ENCODE measurements at places on chromosomes 5 and 9.

GRCh38 chr9:71549023-71549422 lies 219.3 kb downstream of the CEMIP2 start:
- DNase-seq, result no peak

DNA sequence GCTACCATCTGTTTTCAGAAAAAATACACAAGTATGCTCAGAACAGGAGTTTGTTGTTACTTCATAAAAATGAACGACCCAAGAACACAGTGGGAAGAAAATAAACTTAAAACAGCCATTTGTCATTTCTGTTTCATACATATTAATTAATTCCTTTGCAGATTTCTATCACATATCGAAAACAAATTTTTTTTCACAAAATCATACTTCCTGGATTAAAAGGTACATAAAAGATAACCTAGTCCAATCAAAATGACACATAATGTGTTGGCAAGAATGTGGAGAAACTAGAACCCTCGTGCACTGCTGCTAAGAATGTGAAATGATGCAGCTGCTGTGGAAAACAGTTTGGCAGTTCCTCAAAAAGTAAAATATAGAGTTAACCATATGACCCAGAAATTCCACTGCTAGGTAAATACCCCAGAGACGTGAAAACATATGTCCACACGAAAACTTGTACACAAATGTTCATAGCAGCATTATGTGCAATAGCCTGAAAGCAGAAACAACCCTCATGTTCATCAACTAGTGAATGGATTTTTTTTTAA lies 46.0 kb downstream of the MYO10 start:
- no peak for DNase-seq

DNA sequence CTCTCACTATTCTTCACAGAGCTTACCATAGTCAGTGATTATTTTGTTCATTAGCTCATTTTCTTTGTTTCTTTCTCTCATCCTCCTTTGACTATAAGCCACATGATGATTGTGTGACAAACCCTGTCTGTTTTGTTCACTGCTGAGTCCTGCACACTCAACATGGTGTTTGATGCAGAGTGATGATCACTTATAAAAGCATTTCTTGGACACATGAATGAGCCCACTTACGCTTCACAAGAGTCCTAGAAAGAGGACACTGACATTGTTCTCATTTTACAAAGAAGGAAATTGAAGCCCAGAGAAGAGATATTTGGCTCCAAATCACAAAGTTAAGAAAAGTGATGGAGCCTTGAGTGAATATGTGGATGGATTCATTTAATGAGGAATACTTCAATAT lies 13.4 kb downstream of the ABLIM3 start:
- no peak for DNase-seq

DNA sequence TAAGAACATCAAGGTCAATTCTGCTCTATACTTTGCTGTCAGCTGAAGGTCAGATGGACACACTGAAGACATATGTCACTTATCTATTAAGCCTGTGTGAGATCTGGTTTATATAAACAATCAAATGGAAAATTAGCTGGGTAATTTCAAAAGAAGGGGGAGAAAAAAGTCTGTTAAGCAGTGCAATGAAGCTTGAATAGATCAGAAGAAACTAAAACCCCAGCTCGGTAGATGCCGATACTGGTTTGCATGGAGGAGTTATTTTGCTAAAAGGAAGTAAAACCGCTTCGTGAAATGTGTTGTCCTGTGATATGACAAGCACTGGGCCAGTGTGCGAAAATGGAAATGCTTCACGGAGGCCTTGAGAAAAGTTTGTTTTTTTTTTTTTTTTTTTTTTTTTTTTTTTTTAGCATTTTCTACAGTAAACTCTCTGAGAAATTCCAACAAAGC lies 148.8 kb downstream of the MEF2C start:
- no peak for DNase-seq

DNA sequence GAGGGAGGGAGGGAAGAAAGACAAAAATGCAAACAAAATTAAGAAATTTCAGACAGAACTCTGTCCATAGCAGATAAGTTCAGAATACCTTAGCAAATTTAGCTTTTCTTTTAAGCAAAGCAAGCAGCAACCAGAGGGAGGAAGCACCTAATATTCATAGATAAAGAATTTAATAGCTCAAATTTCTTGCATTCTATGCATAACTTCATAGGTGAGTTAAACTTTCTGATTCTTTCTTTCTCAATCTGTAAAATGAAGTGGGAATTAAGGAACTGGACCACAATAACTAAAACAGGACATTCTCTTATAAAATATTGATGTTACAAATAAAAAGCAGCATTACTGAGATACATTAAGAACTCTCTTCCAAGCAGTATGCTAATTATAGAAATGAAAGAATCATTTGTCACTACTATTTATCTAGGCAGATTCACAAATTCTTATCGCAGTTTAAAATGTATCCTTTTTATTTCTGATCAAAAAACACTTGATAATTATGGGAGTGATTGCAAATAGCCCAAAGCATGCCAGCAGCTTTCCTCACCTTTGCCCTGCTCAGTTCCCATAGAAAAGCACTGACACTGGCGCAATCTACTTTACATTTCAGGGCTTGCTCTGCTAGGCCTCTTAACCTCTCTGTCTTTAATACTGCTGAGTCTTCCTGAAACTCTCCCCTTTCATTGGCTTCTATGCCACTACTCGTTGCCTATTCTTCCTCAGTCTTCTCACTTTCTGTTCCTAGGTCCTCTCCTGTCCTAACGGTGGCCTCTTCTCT lies 341.8 kb downstream of the PIK3R1 start:
- DNase-seq, result no peak
